ENCODE measurements at places on chromosomes 1 and 21. TPM values are rescaled to one million over a fixed set of nuclear protein-coding genes. Genes with fewer than 3 reads are reported as not detected.

- DNase-seq: no peak
Observed at GRCh38 chr1:212587016-212587887, 21.3 kb upstream of the ATF3 start.

DNA sequence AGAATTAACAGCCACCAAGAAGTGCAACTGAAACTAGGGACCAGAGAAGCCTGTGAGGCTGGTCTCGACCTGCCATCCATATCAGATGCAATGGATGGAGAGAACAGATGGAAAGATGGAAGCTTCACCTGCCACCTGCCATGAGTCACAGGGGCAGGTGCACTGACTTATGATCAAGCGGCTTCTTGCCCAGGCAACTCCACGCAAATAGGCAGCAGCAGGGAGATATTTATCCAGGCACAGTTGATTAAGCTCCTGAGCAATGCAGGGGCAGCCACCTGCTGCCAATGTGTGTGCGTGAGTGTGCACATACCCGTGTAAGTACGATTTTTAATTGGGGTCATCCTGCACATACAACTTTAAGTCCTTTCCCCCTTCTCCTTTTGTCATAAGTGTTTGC, 174.2 kb downstream of the PTPRU start:
- DNase-seq: no peak

- DNase-seq: no peak
Observed at GRCh38 chr21:29170944-29171343, 40.5 kb downstream of the MAP3K7CL start.

GRCh38 chr1:97137862-97138514, 416.4 kb downstream of the PTBP2 start:
- peak; percentile 64 for DNase-seq

APOBEC4 gene
- total RNA-seq: not detected

PDXK gene
- 86.5 TPM for total RNA-seq

GBP7 gene
- total RNA-seq: not detected

All from Karpas-422 (cell line).